ENCODE measurements at places on chromosomes 1 and 21. TPM values are rescaled to one million over a fixed set of nuclear protein-coding genes. Genes with fewer than 3 reads are reported as not detected.
A peak's percentile ranks its signal among the peaks of the same experiment; 100 is the strongest.

The GUCA2A gene
- total RNA-seq: not detected

The DNASE2B gene
- total RNA-seq: not detected

The RHOU gene
- 0.12 TPM for total RNA-seq

The TMEM269 gene
- 0.47 TPM for total RNA-seq

DNA sequence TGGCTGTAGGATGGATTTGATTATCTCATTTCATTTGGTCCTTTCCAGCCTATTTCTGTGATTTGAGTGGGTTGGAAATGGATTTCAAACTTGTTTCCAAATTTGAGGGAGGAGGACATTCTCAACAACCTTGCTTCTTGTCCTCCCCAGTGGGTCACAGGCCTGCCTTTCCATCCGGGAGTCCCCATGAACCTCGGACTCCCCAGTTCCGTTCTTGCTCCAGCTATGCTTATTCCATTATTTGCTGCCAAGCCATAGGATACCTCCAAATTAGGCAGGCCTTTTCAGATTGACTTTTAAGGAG lies 97.8 kb downstream of the DUSP10 start:
- H3K4me3 ChIP-seq: no peak overlapping the region
- no peaks in the 10 kb centered on the region for H3K27me3 ChIP-seq
- no peak for DNase-seq
- H3K27ac ChIP-seq: no peak overlapping the region

- no peak overlapping the region for H3K4me3 ChIP-seq
- DNase-seq: no peak
- H3K27ac ChIP-seq: peak overlapping the region; percentile 90
- peaks cover 11% of the 10 kb centered on the region for H3K36me3 ChIP-seq
- H3K4me1 ChIP-seq: peaks cover 80% of the 10 kb centered on the region
Measured at GRCh38 chr1:206580438-206581113, 31.7 kb downstream of the EIF2D start.

DNA sequence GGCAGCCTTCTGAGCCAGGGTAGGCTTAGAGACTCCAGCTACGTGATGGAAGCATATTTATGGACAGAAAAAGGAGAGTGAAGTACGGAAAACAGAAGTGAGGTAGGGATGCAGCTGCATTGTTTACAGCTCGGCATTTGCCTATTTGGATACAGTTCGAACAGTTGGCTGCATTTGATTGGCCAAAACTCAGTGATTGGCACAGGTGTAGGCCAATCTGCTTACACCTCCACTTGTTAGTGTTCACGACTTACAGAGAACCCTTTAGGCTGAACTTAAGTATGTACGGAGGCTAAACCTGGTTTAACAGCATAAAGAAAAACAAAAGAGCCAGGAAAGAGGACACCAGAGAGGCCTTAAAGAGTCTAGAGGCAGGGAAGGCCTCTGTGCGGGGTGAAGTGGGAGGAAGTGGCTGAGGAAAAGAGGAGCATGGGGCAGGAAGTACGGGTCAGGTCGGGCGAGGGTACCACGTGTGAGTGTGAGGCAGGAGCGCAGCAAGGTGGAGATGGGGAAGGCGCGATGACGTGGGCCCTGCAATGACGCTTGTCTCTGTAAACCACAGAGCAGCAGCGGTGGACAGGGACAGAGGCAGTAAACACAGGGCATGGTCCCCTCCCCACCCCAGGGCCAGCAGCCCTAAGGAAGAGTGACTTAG lies 32.0 kb downstream of the RSPH1 start:
- H3K4me3 ChIP-seq: no peak overlapping the region
- H3K4me1 ChIP-seq: peaks cover 85% of the 10 kb centered on the region
- no peaks in the 10 kb centered on the region for H3K36me3 ChIP-seq
- peak; percentile 79 for DNase-seq
- no peaks in the 10 kb centered on the region for H3K27me3 ChIP-seq

DNA sequence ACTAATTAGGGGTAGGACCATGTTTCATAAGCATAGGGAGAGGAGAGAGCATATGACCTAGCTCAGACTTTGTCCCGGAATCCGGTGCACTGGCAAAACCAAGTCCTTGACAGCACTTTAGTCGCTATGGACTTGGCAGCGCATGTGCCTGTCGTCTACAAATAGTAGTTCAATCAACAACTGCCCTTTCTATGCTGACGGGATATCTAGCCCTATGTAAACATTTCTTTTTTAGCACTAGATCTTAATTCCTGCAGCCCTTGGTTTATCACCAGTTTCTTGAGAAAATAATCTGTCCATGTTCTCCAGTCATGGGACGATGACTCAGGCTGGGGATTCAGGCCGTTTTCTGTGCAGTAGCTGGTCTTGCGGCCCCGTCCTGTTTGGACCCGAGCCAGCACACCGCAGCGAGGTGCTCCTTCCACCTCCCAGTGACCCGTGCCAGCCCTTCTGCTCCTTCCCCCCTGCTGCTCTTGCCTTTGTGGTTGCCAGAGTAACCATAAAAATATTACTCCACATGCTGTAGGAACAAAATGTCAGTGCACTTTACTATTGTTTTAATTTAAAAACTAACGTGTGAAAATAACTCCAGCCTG lies 8.6 kb upstream of the MT1HL1 start:
- H3K27me3 ChIP-seq: no peaks in the 10 kb centered on the region
- no peaks in the 10 kb centered on the region for H3K4me1 ChIP-seq
- no peak overlapping the region for H3K4me3 ChIP-seq
- no peak overlapping the region for H3K27ac ChIP-seq
- DNase-seq: no peak

GRCh38 chr21:27564684-27565301 lies 597.9 kb upstream of the ADAMTS5 start:
- H3K27ac ChIP-seq: no peak overlapping the region
- no peaks in the 10 kb centered on the region for H3K4me1 ChIP-seq
- no peak overlapping the region for H3K4me3 ChIP-seq
- no peak for DNase-seq
- no peaks in the 10 kb centered on the region for H3K36me3 ChIP-seq

DNA sequence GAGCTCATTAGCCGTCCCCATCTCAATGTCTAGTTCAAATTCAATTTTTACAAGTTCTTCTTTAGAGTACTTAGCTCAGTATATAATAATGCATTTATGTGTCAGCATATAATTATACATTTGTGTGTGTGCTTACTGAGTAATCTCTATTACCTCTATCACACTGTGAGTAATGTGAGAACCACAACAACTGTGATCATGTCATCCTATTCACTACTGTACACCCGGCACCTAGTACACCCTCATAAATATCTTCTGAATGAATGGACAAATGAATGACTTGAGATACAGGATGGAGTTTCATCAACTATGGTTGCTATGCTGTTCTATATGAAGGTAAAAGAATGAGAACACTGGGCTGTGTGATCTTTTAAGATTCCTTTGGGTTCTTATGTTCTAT lies 124.0 kb downstream of the GPATCH2 start:
- no peak overlapping the region for H3K4me3 ChIP-seq
- H3K27ac ChIP-seq: no peak overlapping the region

- no peaks in the 10 kb centered on the region for H3K36me3 ChIP-seq
- no peak overlapping the region for H3K27ac ChIP-seq
- H3K4me3 ChIP-seq: no peak overlapping the region
- no peak for DNase-seq
- H3K4me1 ChIP-seq: peaks cover 5% of the 10 kb centered on the region
Measured at GRCh38 chr1:2444138-2444591, 31.8 kb upstream of the PEX10 start.

DNA sequence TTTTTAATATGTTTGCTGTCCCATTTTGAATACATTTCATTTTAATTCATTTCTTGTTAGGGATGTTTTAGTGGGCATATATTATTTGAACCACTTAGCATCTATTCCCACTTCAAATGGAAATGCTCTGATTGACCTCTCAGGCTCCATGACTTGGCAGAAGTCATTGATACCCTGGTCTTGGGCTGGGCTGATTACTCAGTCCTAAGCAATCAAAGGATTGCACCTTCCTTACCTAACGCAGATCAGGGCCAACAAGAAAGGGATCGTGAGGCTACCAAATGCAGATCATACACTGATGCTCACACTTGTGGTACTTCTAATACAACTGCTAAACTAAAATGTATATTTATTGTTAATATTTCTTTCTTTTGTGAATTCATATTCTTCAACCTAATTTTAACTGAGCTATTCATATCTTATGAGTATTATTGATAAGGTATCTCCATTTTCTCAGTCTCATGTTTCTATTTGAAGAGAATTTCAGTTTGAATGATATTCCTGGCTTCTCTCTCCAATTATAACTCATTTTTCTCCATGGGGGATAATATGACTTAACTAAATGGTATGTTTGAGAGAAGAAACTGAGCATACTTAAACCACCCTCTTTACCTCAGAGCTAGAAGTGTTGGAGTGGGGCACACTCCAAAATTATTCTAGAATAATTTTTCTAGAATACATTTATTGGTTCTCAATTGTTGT lies 615.5 kb upstream of the ADAMTS5 start:
- DNase-seq: no peak
- H3K27me3 ChIP-seq: no peaks in the 10 kb centered on the region
- H3K27ac ChIP-seq: no peak overlapping the region
- no peak overlapping the region for H3K4me3 ChIP-seq
- no peaks in the 10 kb centered on the region for H3K4me1 ChIP-seq
- no peaks in the 10 kb centered on the region for H3K36me3 ChIP-seq

GRCh38 chr21:29208682-29209059 lies 78.2 kb downstream of the MAP3K7CL start:
- no peaks in the 10 kb centered on the region for H3K27me3 ChIP-seq
- peak overlapping the region; percentile 30 for H3K27ac ChIP-seq
- H3K4me3 ChIP-seq: no peak overlapping the region
- H3K4me1 ChIP-seq: peaks cover 14% of the 10 kb centered on the region

Data from B cell (primary cell).